ENCODE measurements at places on chromosomes 12 and 14.

DNA sequence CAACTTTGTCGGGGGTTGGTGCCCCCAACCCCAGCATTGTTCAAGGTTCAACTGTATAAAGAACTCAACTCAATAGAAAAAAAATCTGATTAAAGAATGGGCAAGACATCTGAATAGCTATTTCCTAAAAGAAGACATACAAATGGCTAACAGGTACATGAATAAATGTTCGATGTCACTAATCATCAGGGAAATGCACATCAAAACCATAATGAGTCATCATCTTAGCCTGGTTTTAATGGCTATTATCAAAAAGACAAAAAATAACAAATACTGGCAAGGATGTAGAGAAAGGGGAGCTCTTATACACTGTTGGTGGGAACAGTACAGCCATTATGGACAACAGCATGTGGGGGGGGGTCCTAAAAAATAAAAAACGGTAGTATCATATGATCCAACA is 28.7 kb downstream of the NPAS3 start:
- DNase-seq, result no peak

DNA sequence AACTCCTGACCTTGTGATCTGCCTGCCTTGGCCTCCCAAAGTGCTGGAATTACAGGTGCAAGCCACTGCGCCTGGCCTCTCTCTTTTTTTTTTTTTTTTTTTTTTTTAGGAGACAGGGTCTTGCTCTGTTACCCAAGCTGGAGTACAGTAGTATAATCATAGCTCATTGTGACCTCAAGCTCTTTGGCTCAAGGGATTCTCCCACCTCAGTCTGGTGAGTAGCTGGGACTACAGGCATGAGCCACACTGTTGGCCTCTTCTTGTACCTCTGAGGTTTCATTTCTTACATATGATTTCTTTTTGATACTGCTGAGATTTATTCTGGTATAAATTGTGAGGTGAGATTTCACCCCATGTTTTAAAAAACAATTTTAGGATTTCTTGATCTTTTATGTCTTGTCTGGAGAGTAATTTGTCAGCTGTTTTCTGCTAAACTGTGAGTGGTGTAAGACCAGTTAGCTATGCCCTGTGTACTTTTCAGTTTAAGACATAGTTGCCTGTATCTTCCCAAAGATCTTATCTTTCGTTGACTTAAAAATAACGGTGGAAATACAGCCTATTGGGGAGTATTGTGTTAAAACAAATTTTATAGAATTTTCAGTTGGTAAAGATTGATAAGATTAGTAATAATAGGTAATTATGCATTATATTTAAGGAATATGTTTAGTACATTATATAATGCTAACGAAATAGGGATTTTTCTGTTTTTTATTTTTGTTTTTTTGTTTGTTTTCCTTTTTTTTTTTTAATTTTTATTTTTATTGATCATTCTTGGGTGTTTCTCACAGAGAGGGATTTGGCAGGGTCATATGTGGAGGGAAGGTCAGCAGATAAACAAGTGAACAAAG is 31.7 kb downstream of the WDR20 start:
- DNase-seq, result no peak

GRCh38 chr12:1862973-1863372 is 42.6 kb downstream of the LRTM2 start:
- DNase-seq, result no peak

- no peak for DNase-seq
Measured at GRCh38 chr14:36967892-36968555, 204.4 kb downstream of the SLC25A21 start.

DNA sequence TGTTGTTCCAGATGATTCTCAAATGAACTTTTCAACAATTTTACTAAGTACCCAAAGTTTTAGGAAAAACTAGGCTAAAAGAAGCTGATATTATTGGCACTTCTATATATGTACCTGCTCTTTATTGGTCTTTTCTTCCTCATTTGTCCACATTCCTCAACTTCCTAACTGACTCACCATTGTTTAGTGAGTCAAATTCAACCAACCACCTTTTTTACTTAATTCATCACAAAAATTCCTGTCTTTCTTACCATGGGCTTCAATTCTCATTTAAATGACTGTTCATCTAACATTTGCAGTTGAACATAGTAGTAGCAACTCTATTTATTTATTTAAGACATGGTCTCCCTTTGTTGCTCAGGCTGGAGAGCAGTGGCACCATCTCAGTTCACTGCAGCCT is 47.6 kb upstream of the SLC2A13 start:
- no peak for DNase-seq

DNA sequence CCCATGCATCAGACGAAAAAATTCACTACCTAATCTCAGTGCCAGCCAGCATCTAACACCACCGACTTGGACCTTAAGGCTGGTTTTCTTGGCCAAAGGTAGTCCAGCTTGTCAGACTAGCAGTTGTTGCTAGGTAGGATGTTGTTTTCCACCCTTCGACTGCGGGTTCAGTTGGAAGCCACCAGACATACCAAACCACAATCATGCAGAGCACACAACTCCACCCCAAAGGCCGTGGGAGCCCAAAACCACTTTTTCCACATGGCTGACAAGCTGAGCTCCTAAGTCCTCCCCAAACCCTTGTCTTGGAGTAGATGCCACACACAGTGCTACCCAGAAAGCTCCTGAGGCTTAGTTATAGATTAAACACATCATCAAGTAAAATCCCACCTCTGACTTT is 46.8 kb downstream of the LRIG3 start:
- DNase-seq, result no peak

- no peak for DNase-seq
Measured at GRCh38 chr12:111184161-111184560, 184.7 kb downstream of the PHETA1 start.

DNA sequence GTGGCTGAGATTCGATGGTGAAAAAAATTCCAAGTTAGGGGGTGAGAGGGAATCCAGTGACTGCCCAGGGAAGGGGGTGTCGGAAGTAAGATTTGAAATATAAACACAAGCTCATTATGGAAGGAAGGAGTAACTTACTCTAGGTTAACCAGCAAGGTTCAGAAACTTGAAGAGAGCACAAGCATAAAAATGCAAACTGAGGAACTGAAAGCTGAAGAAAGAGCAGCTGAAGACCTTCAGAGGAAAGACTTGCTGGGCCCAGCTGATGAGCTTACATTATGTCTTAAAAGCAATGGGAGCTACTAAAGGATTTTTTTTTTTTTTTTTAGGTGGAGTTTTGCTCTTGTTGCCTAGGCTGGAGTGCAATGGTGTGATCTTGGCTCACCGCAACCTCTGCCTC is 189.7 kb upstream of the GRIN2B start:
- no peak for DNase-seq

- no peak for DNase-seq
Measured at GRCh38 chr12:8668441-8668840, 5.8 kb upstream of the MFAP5 start.

DNA sequence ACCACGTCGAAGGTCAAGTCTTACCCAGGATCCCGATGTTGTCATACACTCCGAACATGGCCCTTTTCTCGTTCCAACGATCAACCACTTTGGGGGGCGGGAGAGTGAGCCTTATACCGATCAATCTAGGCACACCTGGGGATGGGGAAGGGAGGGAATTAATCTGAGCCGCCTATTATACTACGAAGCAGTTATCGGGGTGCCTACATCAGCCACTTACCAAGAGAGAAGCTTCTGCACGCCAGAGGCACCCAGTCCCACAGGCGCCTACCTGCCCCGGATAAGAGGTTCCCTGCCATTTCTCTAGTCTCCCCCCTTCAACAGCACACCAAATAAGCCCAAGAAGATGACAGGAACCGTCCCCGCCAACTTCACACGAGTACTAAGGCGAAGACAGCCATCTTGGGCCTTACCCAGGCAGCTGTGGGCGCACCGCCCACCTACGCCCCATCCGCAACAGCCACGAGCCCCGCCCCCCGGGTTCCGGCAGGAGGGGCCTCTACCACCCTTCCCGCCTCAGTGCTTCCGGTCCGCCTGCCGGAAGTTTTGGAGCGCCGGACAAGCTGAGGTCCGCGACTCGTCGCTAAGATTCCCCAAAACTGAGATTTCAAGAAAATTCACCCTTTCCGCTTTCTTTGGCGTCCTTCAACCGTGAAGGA is at the start of gene MRPL51:
Gene MRPL51 (minus strand): TSS at position 425 of the 659 bp plus-strand sequence. CDS start 126 bp downstream, at position 299.
- DNase-seq, result peak; percentile 87

GRCh38 chr12:8911606-8912268 is 2.6 kb upstream of the PHC1 start:
- DNase-seq, result no peak

- no peak for DNase-seq
Measured at GRCh38 chr12:64480148-64480547, 28.2 kb downstream of the TBK1 start.

- DNase-seq, result no peak
Measured at GRCh38 chr12:1697271-1697670, 6.4 kb downstream of the ADIPOR2 start.

- no peak for DNase-seq
Measured at GRCh38 chr14:44531658-44532057, 24.6 kb upstream of the FSCB start.

GRCh38 chr12:45669093-45669492 is 60.4 kb upstream of the ARID2 start:
- DNase-seq, result no peak

DNA sequence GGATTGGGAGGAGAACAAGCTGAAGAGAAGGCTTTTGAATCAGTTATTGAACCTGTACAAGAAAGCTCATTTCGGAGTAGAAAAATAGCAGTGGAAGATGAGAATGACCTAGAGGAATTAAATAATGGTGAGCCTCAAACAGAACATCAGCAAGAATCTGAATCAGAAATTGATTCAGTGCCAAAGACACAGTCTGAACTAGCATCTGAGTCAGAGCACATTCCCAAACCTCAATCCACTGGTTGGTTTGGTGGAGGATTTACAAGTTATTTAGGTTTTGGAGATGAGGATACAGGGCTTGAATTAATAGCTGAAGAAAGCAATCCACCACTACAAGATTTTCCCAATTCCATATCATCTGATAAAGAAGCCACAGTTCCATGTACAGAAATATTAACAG is 13.5 kb downstream of the MIA2 start:
- no peak for DNase-seq

GRCh38 chr14:75968456-75968855 is 13.3 kb downstream of the TGFB3 start:
- DNase-seq, result no peak

DNA sequence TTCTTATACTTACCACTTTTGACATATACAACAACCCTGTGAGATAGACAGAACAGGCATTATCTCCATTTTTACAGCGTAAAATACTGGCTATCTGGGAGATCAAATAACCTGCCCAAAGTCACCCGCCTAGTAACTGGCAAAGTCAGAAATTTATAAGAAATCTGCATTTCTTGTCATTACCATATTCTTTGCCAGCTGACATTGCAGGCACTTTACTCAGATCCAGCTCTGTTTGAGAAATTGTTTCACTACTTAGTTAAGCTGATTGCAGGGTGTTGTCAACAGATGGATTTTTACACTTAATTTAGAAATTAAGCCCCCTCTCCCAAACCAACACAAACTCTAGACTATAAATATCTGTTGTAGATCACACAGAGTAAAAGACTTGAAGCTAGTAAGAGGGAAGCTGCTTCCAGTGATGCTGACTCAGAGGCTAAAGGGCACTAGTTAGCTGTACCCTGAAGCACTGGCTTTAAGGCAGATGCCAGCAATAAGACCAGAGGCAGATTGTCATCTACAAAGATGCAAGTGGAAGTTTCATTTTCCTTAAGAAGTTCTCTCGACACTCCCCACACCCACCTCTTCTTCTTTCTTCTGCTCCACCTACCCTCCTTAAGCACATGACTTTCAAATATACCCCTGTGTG is 153.1 kb downstream of the ANO6 start:
- no peak for DNase-seq

DNA sequence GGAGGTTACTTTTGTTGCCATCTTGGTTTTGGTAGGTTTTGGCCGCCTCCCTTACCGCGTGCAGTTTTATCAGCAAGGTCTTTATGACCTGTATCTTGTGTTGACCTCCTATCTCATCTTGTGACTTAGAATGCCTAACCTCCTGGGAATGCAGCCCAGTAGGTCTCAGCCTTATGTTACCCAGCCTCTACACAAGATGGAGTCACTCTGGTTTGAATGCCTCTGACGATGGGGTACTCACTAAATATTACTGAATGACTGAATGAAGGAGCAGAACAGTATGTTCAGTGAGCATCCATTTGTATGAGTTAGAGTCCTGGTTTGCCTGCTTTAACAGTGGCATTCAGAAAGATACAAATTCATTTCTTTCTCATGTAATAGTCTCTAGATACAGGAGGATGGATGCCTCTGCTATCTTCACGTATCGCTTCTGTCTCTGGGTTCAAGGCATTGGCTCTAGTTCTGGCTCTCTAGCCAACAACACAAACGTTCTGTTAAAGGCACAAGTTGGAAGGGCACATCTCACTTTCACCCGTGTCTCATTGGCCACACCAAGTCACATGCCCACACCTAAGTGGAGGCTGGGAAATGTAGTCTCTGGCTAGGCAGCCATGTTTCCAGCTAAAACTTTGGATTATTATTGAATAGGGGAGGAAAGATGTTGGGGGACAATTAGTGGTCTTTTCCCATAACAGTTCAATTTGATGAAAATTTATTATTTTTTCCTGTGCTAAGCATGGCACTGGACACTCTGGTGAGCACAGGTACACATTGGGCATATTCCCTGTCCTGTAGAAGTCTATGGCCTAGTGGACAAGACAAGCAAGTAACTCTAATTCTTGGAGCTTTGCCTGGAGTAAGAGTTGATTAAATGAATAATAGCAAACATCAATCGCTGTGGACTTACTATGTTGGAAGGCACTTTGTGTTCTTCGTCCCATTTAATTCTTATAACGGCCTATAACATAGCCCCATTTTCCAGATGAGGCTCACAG is 75.2 kb upstream of the RPH3A start:
- no peak for DNase-seq

GRCh38 chr12:94925729-94926128 is 77.8 kb downstream of the NDUFA12 start:
- no peak for DNase-seq

- no peak for DNase-seq
Measured at GRCh38 chr12:93127582-93128331, 198.7 kb upstream of the EEA1 start.

DNA sequence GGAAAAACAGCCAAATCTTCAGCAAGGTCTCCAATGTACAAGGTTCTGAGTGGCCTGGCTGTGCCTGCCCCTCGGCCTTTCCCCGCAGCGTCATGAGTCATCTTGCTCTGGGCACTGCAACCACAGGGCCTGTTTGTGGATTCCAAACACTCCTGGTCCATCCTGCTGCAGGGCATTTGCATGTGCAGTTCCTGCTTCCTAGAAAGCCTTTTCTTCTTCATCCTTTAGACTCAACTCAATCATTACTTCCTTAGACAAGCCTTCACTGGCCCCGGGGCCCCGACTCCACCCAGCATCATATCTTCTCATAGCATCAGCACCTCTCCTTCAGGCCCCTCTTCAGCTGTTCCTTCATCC is 101.8 kb upstream of the EGLN3 start:
- DNase-seq, result no peak
